Breast epithelium (tissue), 4 donors: ENCODE measurements at places on chromosomes 16 and 17. TPM values are rescaled to one million over a fixed set of nuclear protein-coding genes. Genes with fewer than 3 reads are reported as not detected.

DNA sequence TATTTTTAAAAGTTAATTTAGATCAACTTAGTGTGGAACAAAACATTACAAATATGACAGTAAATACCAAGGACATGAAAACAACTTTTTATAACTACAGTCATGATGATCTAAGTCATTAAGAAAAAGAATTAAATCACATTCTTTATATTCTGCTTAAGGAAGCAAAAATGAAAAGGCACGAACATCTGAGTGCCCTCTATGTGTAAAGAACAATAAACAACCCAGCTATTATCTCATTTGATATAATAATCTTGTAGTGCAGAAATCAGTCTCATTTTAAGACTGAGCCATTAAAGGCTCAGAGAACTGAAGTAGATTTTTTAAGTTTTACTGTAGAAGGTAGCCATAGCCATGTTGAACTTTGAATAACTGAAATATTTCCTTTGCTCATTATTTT, 13.4 kb downstream of the MYO1D start:
- no peak for DNase-seq

Gene PYY
- total RNA-seq, result not detected

Gene DNAAF8
- total RNA-seq, result 2.3 TPM

GRCh38 chr16:66776457-66776856, 24.9 kb downstream of the TERB1 start:
- DNase-seq, result no peak

GRCh38 chr16:47060596-47060995, 83.1 kb downstream of the NETO2 start:
- no peak for DNase-seq

Gene RHBDL3
- 0.73 TPM for total RNA-seq

GRCh38 chr16:53503991-53504663, 1.1 kb upstream of the AKTIP start:
- peak; percentile 61 for DNase-seq

Gene KRT39
- not detected for total RNA-seq

DNA sequence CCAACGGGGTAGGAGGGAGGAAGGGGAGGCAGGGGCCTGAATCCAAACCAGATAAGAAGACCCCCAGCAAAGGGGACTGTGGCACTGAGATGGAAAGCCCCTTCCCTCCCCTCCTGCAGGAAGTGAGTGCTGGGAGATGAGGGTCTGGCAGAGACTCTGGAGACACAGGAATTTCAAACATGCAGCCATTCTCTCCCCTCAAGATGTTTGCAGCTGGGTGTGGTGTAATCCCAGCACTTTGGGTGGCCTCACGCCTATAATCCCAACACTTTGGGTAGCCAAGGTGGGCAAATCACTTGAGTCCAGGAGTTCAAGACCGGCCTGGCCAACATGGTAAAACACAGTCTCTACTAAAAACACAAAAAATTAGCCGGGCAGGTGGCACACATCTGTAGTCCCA, 33.9 kb upstream of the FAAP100 start:
- DNase-seq, result no peak
